CD4-positive, CD25-positive, alpha-beta regulatory T cell (primary cell): ENCODE measurements at places on chromosomes 4 and X. TPM values are rescaled to one million over a fixed set of nuclear protein-coding genes. Genes with fewer than 3 reads are reported as not detected.
A peak's percentile ranks its signal among the peaks of the same experiment; 100 is the strongest.

DNA sequence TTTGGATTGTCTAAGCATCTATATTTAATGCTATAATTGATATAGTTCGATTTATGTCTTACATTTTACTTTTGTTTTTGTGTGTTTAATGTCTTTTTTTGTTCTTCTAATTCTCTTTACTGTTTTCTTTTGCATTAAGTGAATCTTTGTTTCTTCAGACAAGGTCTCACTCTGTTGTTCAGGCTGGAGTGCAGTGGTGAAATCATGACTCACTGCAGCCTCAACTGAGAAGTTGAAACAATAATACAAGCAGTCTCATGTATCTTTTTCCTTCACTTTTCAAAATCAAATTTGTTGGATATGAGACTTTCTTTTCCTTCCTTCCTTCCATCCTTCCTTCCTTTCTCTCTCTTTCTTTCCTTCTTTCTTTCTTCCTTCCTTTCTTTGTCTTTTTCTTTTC lies 1401.6 kb downstream of the ADGRL3 start:
- DNase-seq = no peak
- H3K36me3 ChIP-seq = no peaks in the 10 kb centered on the region
- no peaks in the 10 kb centered on the region for H3K27me3 ChIP-seq

DNA sequence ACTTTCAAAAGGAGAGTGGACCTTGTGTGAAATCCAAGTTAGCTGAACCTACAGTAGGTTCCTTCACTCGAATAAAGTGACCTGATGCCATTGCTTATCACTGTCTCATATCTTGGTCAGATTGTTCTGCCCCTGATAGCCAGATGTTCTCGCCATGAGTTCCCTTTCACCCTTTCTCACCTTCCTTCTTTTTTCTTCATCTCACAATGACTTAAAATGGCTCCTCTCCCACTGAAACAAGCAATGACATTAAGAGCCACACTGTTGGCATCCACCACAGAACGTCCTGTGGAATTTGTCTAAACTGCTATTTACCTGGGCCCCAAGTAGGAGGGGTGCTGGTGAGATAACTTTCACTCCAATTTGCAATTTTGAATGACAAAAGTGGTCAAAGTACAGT lies 227.6 kb upstream of the PPP1R2C start:
- no peak overlapping the region for H3K4me3 ChIP-seq
- H3K27ac ChIP-seq = no peak overlapping the region
- H3K36me3 ChIP-seq = no peaks in the 10 kb centered on the region
- H3K27me3 ChIP-seq = no peaks in the 10 kb centered on the region
- no peak for DNase-seq

DNA sequence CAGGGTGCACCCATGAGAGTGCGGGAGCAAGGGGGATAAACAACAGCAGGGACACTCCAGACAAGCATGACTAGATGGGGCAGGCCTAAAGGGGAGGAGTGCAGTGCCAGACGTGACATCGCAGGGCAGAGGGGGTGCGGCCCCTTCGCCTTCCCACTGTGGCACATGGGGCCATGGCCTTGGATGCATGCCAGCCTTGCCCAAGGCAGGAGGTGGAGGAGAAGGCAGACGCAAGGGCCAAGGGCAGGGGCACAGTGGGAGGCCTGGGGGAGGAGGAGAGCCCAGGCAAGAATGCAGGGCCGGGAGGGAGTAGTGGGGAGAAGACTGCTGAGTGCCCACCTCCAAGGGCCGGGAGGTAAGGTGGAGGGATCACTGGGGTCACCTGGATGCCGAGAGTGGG lies 21.6 kb downstream of the PNMA6E start:
- H3K36me3 ChIP-seq = no peaks in the 10 kb centered on the region
- H3K4me1 ChIP-seq = no peaks in the 10 kb centered on the region
- H3K27ac ChIP-seq = no peak overlapping the region
- H3K27me3 ChIP-seq = no peaks in the 10 kb centered on the region
- H3K4me3 ChIP-seq = no peak overlapping the region

DNA sequence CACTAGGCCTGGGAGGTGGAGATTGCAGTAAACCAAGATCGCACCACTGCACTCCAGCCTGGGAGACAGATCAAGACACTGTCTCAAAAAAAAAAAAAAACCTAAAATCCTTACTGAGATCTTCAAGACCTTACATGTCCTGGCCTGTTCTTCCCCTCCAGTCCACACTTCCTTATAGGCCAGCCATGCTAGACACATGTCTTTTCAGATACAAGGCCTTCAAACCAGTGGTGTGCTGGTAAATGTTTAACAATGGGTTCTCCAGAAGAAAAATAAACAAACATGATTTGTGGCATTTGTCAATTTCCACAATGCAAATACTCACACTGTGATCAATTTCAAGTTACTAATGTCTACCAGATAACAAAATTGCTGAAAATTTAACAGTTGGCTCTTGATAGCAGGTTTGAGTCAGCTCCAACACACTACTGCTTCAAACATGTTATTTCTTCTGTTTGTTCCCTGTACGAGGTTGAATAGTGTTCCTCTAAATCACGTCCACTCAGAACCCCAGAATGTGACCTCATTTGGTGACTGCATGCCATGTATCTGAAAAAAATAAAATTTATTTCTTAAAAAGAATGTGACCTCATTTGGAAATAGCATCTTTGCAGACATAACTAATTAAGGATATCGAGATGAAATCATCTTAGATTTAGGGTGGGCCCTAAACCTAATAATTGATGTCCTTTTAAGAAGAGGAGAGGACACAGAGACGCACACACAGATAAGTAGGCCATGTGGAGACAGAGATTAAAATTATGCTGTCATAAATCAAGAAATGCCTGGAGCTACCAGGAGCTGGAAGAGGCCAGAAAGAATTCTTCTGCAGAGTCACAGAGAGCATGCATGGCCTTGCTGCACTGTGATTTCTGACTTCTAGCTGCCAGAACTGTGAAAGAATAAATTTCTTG lies 144.4 kb downstream of the ZNF674 start:
- no peaks in the 10 kb centered on the region for H3K36me3 ChIP-seq
- no peaks in the 10 kb centered on the region for H3K27me3 ChIP-seq
- DNase-seq = no peak
- H3K4me1 ChIP-seq = no peaks in the 10 kb centered on the region

DNA sequence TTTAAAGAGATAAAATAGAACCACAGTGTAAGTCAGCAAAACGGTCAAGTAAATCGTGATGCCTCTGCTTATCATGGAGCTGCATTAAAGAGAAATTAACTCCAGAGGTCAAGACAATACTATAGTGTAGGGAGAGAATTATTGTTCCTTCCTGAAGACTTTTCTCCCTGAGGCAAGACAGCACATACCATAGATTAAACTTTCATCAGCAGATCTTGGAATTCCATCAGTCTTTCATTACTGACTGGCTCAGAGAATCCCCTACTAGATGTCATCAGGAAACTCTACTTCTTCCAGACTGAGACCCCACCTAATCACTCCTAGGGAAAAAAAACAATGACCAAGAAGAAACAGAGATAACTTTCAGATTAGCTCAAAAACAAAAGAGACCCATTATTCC lies 131.3 kb downstream of the NSUN7 start:
- H3K36me3 ChIP-seq = no peaks in the 10 kb centered on the region
- peaks cover 2% of the 10 kb centered on the region for H3K27me3 ChIP-seq
- H3K4me1 ChIP-seq = no peaks in the 10 kb centered on the region

SOD3 gene
- not detected for total RNA-seq

- peaks cover 13% of the 10 kb centered on the region for H3K27me3 ChIP-seq
- no peak overlapping the region for H3K4me3 ChIP-seq
- H3K4me1 ChIP-seq = peaks cover 5% of the 10 kb centered on the region
- DNase-seq = no peak
Observed at GRCh38 chr4:6242271-6243029, 27.2 kb upstream of the WFS1 start.

DNA sequence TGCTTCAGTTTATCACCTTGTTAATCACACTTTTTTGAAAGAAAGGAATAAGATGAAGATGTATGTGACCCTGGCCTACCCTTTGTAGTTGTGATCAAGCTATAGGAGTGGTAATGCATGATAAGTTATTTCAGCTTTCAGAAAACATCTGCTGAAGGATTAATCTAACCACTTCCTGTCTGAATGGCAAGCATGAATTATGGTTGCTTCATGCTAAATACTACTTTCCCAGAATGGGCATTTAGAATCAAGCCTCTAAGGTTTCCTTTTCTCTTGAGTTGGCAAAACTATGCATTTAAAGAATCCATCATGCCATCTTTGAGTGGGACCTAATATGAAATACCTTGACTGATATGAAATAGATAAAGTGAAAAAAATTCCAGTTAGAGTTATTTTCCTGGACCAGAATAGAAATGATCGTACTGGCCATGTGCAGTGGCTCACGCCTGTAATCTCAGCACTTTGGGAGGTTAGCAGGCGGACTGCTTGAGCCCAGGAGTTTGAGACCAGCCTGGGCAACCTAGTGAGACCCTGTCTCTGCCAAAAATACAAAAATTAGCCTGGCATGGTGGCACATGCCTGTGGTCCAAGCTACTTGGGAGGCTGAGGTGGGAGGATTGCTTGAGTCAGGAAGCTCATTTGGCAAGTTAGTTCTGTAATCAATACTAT lies 59.1 kb downstream of the ANXA3 start:
- H3K4me3 ChIP-seq = no peak overlapping the region
- peaks cover 10% of the 10 kb centered on the region for H3K4me1 ChIP-seq
- DNase-seq = peak; percentile 60
- peaks cover 2% of the 10 kb centered on the region for H3K27me3 ChIP-seq
- no peak overlapping the region for H3K27ac ChIP-seq

DDIT4L gene
- not detected for total RNA-seq

C4orf51 gene
- not detected for total RNA-seq

DNA sequence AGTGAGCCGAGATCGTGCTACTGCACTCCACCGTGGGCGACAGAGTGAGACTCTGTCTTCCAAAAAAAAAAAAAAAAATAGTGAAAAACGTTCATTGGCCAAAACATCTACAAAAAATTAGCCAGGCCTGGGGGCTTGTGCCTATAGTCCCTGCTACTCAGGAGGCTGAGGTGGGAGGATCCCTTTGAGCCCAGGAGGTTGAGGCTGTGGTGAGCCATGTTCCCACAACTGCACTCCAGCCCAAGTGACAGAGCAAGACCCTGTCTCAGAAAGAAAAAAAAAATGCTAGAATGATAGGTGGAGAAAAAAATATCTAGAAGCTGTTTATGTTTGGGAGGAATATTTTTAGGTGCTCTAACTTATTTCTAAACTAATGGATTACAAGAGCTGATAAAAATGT lies 14.9 kb downstream of the SPRY1 start:
- H3K27ac ChIP-seq = no peak overlapping the region
- no peaks in the 10 kb centered on the region for H3K27me3 ChIP-seq
- H3K4me3 ChIP-seq = no peak overlapping the region

ARX gene
- not detected for total RNA-seq

DNA sequence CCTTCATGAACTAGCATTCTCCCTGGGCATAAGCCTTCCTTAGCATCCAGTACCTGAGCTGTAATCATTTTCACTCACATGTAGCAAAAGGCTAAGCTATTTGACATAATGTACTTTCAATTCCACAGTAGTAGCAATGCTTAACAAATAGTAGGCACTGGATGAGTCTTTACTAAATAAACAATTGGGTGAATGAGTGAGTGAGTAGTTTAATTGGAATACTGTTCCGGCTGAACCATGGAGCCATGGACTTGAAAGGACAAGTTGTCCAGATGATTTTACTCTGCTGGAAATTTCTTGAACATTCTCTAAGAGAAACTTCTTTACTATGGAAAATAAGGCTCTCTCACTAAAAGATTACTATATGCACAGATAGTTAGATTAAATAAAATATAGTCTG lies 159.3 kb downstream of the FAM47B start:
- H3K27ac ChIP-seq = no peak overlapping the region
- no peaks in the 10 kb centered on the region for H3K36me3 ChIP-seq
- H3K27me3 ChIP-seq = no peaks in the 10 kb centered on the region
- H3K4me3 ChIP-seq = no peak overlapping the region
- no peak for DNase-seq

MED14 gene
- total RNA-seq = 44.2 TPM

ALAS2 gene
- total RNA-seq = not detected

GRCh38 chrX:5971300-5971699 lies 257.4 kb downstream of the NLGN4X start:
- no peaks in the 10 kb centered on the region for H3K36me3 ChIP-seq
- no peaks in the 10 kb centered on the region for H3K4me1 ChIP-seq
- no peak overlapping the region for H3K4me3 ChIP-seq
- no peaks in the 10 kb centered on the region for H3K27me3 ChIP-seq
